ENCODE measurements at places on chromosomes 11 and 22.

- DNase-seq = peak; percentile 55
Measured at GRCh38 chr11:12888525-12889158, 120.5 kb upstream of the RASSF10 start.

- no peak for DNase-seq
Measured at GRCh38 chr11:61481806-61482205, 26.7 kb upstream of the LRRC10B start.

GRCh38 chr11:77188633-77189491, 60.8 kb downstream of the MYO7A start:
- DNase-seq = no peak

DNA sequence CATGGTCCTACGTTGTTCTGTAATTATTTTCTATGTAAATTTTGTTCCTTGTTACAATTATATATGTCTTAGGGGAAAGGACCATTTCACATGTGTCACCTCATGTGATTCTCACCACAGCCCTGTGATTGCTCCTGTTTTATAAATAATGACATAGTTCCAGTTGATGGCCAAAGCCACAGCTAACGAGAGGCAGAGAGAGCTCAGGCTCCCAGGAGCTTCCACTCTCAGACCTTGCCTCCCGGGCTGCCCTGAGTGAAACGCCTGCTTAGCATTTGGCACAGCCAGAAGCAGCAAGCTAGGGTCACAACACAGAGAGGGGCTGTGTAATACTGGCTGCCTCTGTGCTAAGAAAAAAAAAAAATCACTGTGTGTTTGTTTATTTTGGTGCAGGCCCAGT, 5.9 kb downstream of the TMEM121B start:
- no peak for DNase-seq

GRCh38 chr11:15662285-15662684, 547.6 kb downstream of the INSC start:
- no peak for DNase-seq

DNA sequence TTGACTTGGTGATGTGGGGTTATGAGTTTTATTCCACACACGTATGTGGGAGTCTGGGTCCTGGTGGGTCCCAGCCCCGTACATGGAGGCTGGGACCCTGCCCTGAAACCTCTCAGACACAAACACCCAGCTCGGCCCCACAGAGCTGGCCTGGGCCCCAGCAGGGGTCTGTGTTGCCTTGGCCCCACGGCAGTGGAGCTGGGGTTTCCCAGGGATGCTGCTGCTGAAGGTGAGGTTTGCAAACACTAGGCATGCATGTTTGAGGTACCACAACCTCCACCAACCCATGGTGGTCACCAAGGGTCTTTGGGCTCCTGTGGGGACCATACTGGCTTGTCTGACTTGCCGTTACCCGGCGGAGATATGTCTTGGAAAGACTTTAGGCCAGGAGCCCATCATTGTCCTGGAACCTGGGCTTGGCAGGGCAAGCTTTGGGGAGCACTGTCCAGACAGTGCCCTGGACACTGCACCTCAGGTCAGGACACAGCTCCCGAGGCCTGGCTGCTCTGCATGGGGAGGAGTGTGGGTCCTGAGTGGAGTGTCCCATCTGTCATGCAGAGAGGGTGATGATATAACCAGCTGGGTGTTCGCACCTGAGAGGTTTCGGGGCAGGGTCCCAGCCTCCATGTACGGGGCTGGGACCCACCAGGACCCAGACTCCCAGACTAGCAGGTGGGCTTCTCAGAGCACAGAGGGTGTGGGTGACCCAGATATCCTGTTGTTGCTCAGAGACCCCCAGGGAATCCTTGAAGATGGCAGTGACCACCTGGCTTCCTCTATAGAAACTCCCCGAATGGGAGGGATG, 63.3 kb downstream of the KCNQ1 start:
- no peak for DNase-seq

DNA sequence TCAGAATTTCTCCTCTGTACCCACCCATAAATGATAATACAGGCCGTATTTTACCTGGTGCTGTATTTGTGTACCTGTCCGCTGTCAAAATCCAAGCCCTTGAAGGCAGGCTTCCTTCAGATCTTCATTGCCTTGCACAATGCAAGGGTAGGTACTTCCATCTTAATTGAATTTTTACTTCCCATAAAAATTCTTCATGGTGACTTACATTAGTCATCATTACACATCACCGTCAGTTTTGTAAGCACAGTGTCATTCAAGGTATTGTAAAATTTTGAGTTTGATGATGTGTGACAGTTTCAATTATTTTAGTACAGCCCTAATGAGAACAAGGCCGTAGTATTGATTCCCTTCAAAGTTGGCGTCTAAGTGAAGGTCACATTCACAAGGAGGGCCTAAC, 770 bp upstream of the TSG101 start:
- DNase-seq = peak; percentile 37

DNA sequence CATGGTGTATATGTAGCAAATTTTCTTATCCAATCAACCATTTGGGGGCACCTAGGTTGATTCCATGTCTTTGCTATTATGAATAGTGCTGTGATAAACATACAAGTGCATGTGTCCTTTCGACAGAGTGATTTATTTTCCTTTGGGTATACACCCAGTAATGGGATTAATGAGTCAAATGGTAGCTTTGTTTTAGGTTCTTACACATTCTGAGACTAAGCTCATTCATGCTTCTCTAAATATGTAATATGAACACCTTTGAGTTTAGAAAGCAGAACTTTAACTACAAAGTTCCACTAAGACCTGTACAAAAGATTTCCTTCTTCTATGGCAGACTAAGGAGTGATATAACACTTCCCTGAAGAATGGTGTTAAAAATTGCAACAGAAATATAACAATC, 627.0 kb downstream of the KCNA4 start:
- DNase-seq = no peak

GRCh38 chr11:133337951-133338418, 194.3 kb downstream of the OPCML start:
- no peak for DNase-seq

GRCh38 chr11:73072935-73073481, 69.1 kb downstream of the FCHSD2 start:
- DNase-seq = no peak

DNA sequence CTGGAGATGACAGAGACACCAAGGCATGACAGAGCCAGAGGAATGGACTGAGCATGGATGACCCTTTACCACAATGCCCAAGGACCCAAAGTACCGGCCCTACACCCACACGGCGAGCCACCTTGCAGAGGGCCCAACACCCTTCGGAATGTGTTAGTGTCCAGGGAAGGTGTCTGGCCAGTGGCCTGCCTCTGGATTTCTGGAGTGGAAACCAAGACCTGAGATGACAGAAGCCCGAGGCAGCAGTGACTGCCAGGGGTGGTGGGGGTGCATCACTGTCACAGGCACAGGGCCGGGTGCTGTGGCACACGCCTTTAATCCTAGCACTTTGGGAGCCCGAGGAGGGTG, 28.7 kb downstream of the PDGFB start:
- DNase-seq = no peak

- no peak for DNase-seq
Measured at GRCh38 chr22:50705219-50705691, 32.6 kb downstream of the SHANK3 start.

GRCh38 chr11:74751303-74751702, 2.7 kb downstream of the RNF169 start:
- DNase-seq = no peak

- DNase-seq = peak; percentile 24
Measured at GRCh38 chr11:68962527-68963250, 18.1 kb downstream of the MRGPRD start.

DNA sequence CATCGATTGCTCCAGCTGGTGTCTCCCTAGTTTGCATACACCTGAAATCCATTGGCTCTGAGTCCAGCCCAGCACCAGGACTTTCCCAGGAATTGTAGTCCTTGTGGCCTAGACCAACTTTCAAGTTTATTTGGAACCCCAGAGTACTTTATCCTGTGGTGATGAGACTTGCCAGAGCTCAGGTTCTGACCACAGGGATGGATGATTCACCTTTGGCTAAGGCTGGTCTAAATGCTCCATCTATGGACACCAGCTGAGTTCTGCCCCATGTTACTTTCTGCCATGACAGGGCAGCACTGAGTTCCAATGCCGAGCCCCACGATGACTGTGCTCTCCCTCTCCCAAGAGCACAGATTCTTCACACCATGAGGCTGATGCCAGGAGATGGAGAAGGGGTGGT, 17.3 kb upstream of the INSC start:
- DNase-seq = no peak

- DNase-seq = no peak
Measured at GRCh38 chr11:97079244-97079643, 689.4 kb downstream of the JRKL start.

DNA sequence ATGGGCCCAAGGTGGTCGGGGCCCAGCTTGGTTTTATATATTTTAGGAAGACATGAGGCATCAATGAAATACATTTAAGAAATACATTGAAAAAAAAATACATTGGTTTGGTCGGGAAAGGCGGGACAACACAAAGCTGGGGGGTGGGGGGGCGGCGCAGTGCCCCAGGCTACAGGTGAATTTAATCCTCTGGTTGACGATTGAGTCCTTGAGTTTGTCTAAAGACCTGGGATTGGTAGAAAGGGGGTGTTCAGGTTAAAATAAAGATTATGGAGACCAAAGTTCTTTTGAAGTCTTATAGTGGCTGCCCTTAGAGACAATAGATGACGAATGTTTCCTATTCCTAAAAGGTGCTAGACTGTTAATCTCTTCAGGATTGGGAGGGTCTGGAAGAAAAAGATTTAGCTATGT, 3.1 kb downstream of the IFITM1 start:
- DNase-seq = no peak

GRCh38 chr11:128714881-128715280, 21.0 kb downstream of the FLI1 start:
- no peak for DNase-seq

GRCh38 chr22:29301716-29302401, 4.6 kb upstream of the GAS2L1 start:
- no peak for DNase-seq

GRCh38 chr11:64223001-64223651, 2.9 kb downstream of the TRPT1 start:
- no peak for DNase-seq

DNA sequence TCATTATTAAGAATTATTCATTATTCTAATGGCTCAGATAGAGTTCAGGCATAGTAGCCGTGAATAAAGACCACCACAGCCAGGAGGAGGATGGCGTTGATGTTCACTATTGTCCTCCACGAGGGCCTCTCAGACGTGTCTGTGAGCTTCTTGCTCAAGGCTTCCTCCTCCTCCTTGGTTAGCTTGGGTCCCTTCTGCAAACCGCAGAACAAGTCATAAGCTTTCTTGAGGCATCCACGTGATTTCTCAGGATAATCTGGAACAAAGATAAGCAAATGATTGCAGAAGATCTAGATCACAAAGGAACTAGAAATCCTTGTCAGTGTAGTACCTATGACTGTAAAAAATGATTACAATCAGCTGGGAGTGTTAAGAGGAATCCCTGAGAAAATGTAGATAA, 13.6 kb upstream of the RFPL2 start:
- DNase-seq = peak; percentile 61

GRCh38 chr11:26134481-26135355, 197.2 kb upstream of the ANO3 start:
- DNase-seq = no peak

DNA sequence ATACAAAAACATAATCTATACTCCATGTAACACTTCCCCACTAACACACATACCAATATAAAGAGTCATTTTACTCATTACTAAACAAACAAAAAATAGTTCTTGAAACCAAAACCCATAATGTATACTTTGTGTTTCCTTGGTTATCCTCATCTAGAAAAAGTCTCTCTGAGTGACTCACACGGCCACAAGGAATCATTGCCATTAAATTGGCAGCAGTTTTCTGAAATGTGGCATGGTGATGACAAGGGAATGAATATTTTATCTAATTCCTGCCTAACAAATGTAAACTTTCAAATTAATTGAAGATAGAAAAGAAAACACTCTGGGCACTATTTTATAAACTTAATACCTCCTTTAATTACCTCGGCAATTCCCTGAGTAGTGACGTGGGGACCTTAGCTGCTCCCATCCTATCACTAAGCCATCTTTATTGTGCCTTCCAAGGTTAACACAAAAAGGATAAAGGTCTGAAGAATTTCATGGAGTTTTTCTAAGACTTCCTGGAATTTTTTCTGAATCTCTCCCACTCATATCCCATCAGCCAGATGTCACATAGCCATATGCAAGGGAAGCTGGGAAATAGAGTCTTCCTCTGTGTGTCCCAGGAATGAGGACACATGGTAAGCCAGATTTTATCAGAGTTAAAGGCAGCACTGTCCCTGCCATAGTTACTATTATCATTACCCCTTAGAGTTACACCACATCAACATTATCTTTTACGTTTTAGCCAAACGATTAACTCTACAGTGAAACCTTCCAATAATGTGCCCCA, 857.2 kb upstream of the TENM4 start:
- DNase-seq = no peak

DNA sequence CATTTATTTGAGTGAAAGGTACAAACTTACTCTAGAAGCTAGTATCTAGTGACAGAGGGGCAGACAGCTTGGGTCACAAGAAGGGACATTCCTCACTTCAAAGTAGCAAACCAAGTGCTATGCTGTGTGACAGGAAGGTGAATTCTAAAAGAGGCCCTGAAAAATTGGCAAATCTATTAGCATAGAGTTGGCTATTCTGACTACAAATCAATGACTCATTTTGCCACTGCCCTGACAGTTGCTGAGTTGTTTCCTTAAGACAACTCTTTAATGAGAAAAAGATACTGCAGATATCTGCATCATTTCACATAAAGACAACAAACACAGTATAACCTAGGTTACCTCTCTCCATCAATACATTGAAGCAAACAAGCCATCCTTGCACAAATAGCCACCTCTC, 524.0 kb upstream of the LRRC4C start:
- DNase-seq = no peak

GRCh38 chr11:15547685-15548084, 433.0 kb downstream of the INSC start:
- DNase-seq = no peak

GRCh38 chr11:121807051-121807450, 309.0 kb downstream of the BLID start:
- DNase-seq = no peak

All from CD4-positive, alpha-beta T cell treated with Interleukin-4 for 1 hour (primary cell).